ENCODE measurements at places on chromosomes 5 and 9.
A peak's percentile ranks its signal among the peaks of the same experiment; 100 is the strongest.

- no peak for DNase-seq
Observed at GRCh38 chr9:6506571-6506970, 93.6 kb downstream of the UHRF2 start.

DNA sequence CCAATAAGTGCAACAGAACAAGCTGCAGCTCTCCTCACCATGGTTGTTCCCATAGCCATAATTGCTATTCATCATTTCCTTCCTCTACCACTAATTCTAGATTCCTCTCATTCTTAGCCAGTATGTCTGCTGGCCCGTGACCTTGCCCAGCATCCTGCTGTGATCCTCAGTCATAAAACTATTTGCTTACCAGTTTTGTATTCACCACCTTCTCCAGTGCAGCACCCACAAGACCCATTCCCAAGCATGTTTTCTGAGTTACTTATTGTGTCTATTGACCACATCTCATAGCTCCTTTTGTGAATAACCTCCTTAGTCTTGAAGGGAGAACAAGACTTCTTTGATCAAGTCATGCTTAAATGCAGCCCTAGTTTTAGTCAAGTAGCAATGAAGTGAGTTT is 488.0 kb upstream of the CTNND2 start:
- no peak for DNase-seq

- DNase-seq: no peak
Observed at GRCh38 chr9:89805571-89806292, 200.9 kb downstream of the GADD45G start.

DNA sequence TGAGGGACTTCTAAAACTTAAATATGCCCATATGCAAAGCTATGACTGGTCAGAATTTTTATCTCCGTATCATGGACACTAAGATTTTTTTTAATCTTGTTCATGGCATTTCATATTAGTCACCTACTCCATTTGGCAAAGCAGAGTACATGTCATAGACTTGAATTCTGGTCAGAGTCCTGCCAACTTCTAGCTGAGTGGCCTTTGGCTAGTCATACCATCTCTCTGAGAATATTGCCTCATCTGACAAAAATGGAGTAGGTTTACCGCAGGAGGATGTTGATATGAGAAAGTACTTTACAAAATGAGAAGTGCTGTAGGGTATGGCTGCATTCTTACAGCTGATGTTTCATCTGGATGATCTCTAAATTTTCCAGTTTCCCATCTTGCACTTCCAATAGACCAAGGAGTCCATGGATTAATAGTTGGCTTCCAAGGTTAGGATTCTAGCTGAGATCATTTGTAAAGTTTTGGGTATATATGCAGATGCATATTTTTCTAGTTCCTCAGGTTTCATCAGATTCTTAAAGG is 150.8 kb upstream of the NR3C1 start:
- peak; percentile 98 for DNase-seq

DNA sequence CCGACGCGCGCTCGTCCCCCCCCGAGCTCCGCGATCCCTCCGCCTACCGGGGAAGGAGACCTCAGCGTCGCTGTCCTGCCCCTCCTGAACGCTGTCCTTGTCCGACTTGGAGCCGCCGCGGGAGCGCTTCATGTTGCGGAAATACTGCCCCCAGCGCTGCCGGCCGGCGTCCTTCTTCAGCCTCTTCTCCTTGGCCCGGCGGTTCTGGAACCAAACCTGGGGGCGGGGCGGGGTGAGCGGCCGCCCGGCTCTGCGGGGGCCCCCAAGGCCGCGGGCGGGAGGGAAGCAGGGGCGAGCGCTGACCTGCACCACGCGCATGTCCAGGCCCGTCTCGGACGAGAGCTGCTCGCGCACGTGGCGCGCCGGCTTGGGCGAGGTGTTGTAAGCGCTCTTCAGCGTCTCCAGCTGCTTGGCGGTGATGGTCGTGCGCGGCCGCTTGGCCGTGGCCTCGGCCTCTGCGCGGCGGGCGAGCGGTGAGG is 6.3 kb downstream of the LHX3 start:
- no peak for DNase-seq

GRCh38 chr5:64570395-64570996 is 64.7 kb downstream of the RGS7BP start:
- DNase-seq: no peak

DNA sequence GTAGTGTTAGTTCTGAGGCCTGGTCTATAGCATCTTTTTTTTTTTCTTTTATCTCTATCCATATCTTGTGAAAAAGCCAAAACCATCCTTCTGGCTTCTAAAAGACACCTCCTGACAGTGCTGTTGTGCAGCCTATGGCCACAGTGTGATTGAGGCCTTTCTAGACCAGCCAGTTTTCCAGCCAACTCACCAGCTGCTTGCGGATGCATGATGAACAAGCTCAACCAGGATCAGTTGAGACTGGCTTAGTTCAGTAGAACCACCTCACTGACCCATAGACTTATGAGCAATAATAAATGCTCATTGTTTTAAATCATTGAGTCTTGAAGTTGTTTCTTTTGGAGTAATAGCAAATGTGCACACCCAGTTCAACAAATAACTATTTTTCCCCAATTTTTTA is 296.9 kb downstream of the FAM170A start:
- no peak for DNase-seq

GRCh38 chr9:6658628-6659353 is 13.3 kb upstream of the GLDC start:
- DNase-seq: no peak

- no peak for DNase-seq
Observed at GRCh38 chr5:76299592-76299991, 103.5 kb upstream of the IQGAP2 start.

DNA sequence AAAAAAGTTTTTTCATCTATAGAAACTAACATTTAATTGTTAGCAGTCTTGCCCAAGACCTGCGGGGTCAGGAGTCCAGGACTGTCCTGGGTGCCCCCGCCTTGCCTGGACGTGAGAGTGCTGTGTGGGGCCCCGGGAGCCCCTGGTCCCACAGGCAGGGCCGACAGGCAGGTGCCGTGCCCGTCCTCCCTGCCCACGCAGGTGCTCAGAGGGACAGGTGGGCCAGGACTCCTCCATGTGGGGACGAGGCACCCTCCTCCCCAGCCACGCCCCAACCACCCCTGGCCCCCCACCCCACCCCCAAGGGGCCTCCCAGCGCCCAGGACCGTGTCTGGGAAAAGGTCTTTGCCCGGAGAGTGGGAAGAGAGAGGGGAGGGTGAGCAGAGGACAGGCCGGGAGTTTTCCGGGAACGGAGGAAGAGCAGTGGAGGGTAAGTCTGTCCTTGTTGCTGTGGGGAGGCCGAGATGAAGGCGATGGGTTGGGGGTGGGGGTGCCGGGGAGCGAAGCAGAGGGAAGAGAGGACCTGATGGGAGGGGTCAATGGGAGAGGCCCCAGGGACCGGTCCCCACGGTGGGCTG is 2.7 kb upstream of the LCN12 start:
- DNase-seq: no peak

DNA sequence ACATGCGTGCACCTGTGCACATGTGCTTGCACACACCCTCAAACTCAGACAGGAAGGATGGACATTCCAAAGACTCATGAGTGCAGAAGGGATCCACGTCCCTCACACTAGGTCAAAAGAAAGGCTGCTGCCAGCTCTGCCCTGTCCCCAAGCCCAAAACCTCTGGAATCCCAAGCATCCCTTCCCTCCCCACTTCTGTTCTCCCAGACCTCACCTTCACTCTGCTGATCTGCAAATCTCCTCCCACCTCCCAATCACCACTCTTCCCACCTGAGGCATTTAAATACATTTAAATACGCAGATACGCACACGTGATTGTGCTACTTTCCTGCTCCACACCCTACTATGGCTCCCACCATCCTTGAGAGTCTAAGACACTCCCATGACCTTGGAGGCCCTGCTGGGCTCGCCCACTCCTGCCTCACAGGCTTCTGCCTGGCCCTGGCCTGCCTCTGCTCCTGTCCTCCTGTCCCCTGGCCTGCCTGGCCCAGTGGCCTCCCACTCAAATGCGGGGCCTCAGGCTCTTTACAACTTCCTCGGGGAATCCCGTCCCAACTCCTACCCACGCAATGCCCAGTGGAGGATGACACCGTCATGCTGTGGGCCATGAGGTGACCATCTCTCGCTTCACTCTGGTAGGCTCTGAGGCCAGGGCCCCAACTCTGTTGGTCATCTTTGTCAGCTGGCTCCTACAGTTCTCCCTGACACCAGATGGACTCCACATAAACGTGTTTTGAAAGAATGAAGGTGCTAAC is 478.4 kb upstream of the DAP start:
- DNase-seq: no peak

DNA sequence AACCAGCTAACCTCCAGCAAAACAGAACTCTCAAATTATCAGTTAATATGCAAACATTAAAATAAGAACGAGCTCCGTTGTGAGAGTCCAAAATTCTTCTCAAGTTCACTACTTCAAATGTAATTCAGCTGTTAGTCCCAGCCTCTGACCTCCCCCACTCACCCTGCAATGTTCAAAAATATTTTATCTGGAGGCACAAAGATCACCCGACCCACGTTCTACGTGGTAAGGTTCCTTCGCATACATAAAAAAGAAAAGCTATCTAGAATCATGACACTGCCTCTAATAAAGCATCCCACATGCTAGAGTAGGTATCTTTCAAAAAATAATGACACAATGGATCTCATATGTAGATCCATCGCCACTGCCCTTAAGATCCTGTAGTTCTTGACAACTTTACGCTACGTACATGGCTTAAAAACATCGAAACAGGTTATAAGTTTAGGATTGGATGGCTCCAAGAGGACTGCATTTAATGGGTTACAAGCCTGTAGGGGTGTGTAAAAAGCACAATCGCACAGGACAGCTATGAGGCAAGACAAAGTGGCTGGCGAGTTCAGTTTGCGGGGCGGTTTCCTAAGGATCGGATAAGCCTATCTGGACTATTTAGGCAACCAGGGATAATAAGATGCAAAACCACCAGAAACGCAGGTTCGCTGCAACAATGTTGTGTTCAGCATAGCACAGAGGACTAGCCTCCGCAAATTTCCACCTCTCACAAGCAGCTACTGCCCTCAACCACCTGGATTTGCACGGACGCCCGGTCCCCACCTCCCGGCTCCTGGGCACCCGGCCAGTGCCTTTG is 969 bp downstream of the CLK4 start:
- DNase-seq: peak; percentile 57

DNA sequence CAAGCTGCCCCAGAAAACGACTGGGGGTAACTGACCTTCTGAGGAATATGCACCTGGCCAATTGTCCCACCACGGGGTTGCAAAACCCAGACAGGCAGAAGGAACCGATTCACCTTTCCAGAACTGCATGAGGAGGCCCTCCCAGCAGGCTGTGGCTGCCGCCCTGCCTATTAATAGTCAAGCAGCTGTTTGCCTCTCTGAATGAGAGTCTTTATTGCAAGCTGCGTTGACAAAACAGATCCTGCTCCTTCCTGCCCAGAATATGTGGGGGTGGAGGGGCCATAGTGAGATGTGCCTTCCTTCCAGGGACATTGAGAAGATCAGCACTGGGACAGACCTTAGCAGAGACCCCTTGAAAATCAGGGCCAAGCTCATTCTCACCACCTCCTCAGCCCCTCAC is 18.3 kb upstream of the TCOF1 start:
- no peak for DNase-seq

DNA sequence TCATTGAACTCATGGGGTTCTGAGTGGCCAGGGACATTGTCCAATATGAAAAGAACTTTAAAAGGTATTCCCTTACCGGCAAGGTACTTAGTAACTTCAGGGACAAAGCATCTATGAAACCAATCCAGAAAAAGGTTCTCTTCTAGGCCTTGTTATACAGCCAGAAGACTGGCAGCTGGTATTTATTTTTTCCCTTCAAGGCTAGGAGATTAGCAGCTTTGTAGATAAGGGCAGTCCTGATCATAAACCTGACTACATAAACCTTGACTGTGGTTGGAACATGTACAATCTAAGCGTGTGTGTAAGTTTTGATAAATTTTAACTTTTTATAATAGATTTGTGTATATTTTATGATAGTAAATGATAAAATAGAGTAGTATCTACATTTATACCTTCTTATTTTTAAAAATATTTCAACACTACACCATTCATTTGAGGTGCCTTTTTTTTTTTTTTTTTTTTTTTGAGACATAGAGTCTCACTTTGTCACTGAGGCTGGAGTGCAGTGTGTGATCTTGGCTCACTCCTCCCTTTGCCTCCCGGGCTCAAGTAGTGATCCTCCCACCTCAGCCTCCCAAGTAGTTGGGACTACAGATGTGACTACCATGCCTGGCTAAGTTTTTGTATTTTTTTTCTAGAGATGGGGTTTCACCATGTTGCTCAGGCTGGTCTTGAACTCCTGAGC is 24.5 kb downstream of the RANBP17 start:
- DNase-seq: no peak

DNA sequence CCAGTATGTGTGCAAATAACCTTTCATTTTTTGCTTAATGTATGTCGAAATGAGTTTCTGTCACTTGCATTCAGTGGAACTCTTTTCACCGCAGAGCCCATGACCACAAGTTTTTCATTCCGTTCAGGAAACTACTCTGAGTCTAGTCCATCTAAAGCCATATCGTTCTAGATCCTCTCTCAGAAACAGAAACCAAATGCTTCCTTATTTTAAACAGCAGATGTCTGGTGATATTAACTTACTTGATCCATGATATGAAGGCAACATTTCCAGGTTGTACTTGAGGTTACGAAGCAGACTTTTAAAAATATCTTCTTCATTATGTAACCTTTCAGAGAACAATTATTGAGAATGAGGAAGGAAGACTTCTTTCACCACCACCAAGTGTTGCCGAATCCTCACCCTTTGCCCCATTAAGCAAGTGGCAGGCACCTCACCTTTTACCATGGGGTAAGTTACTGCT is 72.4 kb upstream of the GNAQ start:
- no peak for DNase-seq

DNA sequence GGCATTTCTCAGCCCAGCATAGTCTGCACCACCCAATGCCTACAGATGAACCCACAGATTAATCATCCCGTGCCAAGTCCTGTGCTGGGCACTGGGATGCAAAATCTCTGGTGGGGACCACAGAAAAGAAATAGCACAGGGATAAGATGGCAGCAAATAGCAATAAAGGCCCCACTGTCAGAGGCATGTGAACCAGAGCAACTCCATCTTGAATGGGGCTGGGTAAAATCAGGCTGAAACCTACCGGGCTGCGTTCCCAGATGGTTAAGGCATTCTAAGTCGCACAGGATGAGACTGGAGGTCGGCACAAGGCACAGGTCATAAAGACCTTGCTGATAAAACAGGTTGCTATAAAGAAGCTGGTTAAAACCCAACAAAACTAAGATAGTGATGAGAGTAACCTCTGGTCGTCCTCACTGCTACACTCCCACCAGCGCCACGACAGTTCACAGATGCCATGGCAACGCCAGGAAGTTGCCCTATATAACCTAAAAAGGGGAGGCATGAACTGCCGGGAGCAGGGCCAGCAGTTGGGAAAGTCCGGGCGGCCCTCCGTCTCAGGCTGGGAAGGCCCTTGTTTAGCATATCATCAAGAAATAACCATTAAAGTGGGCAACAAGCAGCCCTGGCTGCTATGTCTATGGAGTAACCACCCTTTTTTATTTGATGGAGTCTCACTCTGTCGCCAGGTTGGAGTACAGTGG is 65.2 kb downstream of the C9orf50 start:
- no peak for DNase-seq

GRCh38 chr9:88736136-88736637 is 201.2 kb downstream of the NXNL2 start:
- DNase-seq: no peak

DNA sequence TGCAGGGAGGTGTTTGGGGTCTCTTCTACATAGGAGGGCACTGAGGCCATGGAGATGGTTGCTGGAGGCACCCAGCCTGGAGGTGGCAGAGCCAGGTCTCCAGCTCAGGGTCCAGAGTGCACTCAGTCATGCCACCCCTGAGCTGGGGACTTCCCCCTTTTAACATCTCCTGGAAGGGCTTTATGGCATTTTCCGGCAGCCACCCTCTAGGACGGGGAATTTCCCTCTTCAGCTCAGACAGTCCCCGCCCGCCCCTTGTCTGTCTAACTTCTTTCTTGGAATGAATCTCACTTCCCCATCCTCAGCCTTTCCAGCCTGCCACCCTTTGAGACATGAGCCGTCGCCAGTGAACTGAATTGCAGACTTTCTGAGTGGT is 49.9 kb downstream of the COL15A1 start:
- no peak for DNase-seq

All from fibroblast of the aortic adventitia (primary cell).